Kasumi-1 (cell line): ENCODE measurements at places on chromosomes 16 and 17.

DNA sequence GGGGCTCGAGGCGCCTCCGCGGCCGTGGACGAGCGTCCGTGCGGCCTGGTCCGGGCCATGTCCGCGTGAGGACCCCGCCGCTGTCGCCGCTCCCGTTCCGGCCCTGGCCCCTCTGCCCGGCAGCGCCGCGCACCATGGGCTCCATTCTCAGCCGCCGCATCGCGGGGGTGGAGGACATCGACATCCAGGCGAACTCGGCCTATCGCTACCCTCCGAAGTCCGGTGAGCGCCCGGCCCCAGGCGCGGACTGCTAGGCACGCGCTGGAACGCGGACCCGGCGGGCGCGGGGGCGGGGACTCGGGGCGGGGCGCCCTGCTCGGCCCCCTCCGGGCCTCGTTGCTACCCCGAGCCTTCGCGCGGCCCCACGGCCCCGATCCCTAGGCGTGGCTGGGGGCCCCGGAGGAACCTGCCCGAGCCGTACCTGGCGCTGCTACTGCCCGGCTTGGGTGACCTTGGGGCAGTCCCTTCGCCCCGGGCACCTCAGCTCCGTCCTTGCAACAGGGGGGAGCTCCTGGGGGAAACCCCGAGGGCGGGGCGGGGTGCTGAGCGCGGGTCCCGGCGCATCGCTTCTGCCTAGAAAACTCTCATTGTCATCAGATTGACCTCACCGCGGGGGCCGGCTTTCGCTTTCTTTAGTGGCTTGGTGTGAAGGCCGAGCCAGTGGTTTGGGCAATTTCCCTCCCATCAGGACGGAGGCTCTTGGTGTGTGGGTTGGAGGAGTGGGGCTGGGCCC, 367 bp downstream of the MGRN1 start:
- DNase-seq: no peak

DNA sequence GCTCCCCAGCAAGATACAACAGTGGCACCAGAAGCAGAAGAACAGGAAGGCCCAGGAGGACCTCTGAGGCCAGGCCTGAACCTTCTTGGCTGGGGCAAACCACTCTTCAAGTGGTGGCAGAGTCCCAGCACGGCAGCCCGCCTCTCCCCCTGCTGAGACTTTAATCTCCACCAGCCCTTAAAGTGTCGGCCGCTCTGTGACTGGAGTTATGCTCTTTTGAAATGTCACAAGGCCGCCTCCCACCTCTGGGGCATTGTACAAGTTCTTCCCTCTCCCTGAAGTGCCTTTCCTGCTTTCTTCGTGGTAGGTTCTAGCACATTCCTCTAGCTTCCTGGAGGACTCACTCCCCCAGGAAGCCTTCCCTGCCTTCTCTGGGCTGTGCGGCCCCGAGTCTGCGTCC, 11.9 kb downstream of the CES3 start:
- DNase-seq: no peak

DNA sequence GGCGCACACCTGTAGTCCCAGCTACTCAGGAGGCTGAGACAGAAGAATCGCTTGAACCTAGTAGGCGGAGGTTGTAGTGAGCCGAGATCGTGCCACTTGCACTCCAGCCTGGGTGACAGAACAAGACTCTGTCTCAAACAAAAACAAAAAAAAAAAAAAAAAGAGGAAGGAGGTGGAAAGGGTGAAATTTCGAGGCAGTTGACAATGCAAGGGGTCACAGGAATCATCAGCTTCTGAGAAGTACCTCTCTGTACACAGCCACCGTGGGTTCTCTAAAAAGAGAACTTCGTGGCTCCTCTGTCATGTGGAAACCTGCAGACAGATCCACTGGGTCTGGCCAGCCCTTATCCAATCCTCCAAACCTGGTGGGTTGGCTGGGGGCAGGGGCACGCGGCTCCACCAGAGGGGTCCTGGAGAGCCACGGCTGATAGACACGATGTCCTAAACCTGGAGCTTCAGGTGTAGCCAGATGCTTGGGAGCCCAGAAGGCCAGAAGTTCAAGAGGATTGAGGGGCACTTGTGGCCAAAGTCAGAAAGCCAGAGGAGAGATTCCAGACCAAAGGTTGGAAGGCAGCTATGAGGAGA, 540 bp upstream of the CD300LF start:
- DNase-seq: peak; percentile 23

GRCh38 chr17:42251115-42251514, 25.1 kb downstream of the STAT5B start:
- peak; percentile 23 for DNase-seq

DNA sequence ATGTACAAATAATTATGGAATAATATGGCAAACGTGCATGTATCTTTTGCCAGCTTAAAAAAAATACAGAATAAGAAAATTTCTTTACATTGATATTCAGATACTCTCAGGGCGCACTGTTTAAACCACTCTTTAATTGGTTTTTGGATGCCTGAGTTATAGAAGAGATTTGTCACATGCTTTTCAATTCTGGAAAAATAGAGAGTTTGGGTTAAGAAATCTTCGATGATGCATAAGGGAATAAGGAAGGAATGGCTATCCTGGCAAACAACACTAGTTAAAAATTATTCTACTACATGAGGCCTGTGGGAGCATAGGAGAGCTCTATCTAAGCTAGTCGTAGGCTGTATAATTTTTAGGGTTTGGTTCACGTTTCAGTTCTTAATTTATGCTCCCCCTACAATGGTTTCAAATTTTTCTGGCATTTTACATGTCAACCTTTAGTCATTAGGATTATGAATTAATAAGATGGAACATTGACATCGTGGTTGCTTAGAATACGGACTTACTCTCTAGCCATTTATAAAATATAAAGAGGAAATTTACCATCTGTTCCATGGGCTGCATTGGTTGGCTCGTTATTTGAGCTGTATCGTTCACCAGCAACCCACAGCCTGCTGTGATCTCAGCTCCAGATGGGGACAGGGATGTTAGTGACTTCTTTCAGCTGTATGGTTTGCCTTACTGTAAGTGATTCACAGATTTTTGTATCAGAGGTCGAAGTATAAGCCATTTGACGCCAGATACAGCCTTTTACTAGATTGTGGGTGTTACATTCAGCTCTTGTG, 15.9 kb downstream of the NARF start:
- DNase-seq: no peak

- DNase-seq: peak; percentile 96
These were observed 45.0 kb upstream of the SMURF2 start for GRCh38 chr17:64707050-64707591.

- DNase-seq: no peak
These were observed 4.7 kb upstream of the AANAT start for GRCh38 chr17:76462556-76463290.

DNA sequence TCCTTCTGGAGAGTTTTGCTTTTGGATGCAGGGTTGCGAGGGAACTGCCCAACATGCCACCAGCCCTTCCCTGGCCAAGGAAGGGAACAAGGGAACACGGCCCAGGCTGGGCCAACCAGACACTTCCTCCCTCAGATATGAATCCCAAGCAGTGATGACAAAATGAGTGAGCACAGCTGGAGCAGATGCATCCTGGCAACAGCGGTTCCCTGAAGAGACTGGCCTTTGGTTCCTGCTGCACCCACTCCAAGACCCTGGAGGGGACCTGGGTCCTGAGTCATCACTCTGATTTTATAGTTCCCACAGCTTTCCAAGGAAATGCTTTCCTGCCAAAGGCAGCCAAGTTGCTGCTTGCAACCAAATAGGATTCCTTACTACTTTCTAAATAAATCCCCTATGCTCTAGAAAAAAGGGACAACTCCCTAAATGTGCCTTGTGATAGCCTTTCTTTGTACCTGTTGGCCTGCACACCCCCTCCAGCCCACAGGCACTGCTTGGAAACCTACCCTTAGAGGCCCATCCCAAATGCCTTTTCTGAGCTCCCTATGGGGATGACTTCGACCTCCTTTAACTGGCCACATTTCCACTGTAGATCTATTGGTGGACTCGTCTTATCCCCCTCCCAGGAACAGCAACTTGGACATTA, 5.3 kb downstream of the ST3GAL2 start:
- peak; percentile 82 for DNase-seq

GRCh38 chr16:84643674-84644073, 4.6 kb upstream of the KLHL36 start:
- DNase-seq: no peak

DNA sequence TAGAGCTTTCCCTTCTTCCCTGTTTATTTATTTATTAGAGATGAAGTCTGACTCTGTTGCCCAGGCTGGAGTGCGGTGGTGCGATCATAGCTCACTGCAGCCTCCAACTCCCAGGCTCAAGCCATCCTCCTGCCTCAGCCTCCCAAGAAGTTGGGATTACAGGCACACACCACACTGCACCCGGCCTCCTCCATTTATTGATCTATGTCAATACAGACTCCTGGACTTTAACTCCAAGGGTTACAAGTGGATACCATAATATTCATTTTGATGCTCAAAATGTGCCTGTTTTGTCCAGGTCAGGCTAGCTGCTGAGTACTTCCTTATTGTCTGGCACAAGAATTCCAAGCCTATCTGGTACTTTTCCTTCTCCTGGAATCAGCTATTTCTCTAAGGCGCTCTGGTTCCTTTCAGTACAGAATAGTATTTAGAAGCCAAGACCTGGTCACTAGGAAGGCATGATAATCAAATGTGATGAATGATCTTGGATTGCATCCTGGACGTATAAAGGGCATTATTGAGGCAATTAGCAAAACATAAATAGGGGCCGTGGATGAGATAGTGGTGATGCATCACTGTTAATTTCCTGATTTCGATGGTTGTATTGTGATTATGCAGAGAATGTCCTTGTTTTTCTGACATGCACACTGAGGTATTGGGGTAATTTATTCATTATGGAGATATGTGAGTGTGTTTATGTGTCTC, 21.7 kb downstream of the IL4R start:
- no peak for DNase-seq

- DNase-seq: no peak
These were observed 57.0 kb upstream of the CLEC19A start for GRCh38 chr16:19228575-19228974.

DNA sequence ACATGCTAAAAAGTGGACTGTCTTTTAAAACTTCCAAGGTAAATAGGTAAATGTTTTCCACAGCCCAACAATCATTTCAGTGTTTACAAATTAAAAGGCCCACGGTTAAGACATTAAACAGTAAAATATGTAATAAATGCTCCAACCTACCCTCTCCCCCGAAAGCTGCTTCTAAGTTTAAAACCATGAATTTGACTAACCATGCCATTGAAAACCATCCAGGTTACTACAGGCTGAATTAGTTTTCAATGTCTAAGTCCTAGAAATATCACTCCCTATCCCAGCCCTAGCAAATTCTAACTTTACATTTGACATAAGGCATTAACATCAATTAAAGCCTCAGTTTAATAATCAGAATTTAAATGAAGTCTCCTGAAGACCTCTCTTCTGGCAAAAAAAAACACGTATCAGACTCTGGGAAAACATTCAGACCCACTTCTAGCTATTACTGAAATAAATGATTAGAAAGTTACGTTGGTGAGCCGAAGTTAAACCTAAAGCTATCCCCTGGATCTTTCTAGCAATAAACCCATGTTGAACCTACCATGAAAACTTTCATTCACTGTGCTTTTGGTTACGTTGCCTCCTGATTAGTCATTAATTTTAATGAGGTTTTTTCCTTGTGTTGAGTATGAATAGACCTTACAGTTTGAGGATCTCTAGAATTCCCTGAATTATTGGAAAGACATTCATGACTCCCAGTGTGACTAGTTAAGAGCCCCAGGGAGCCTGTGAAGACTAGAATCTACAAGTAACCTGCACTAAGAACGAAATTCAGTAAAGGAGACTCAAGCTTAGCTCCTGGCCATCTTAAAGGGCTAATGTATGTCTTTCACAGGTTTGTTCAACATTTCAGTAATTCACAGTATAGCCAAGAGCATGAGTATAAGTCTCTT, 1.7 kb upstream of the POLG2 start:
- no peak for DNase-seq

- no peak for DNase-seq
These were observed 751 bp upstream of the DOC2B start for GRCh38 chr17:182050-182751.

DNA sequence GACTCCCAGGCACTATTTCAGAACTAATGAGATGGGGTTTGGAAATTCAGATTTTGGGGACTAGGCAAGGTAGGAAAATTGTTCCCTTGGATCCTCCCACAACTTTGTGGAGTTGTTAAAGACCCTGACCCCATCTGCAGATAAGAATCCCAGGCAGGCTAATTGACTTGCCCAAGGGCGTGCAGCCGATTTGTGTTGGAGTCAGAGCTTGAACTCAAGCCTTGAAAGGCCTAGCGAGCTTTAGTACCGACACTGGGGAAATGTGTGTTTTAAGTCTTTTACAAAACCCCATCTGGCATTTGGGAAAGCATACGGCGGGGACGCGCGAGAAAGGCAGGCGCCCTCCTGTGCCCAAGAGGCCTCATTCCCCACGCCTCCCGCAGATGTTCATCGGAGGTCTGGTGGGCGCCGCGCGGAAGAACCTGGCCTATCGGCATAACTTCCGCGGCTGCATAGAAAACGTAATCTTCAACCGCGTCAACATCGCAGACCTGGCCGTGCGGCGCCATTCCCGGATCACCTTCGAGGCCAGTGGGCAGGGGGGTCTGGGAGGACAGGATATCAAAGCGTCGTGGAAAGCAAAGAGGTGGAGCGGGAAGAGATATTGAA, 4.3 kb downstream of the CNTNAP1 start:
- no peak for DNase-seq

DNA sequence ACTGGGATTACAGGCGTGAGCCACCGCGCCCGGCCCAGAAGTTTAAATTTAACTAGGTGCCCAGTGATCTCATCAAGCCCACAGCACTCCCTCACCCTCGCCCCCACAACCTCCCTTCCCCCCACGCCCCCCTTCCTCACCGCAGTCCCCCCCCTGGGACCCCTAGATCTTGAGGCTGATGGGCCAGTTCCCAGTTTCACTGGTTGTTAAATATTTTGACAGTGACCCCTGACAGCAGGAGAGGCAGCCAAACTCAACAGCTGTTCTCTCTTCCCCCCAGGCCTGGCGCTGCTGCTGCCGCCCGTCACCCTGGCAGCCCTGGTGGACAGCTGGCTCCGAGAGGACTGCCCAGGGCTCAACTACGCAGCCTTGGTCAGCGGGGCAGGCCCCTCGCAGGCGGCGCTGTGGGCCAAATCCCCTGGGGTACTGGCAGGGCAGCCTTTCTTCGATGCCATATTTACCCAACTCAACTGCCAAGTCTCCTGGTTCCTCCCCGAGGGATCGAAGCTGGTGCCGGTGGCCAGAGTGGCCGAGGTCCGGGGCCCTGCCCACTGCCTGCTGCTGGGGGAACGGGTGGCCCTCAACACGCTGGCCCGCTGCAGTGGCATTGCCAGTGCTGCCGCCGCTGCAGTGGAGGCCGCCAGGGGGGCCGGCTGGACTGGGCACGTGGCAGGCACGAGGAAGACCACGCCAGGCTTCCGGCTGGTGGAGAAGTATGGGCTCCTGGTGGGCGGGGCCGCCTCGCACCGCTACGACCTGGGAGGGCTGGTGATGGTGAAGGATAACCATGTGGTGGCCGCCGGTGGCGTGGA, 15.6 kb downstream of the QPRT start:
- no peak for DNase-seq

GRCh38 chr17:60102632-60103096, 23.9 kb upstream of the HEATR6 start:
- DNase-seq: peak; percentile 57

- DNase-seq: no peak
These were observed 881.3 kb downstream of the CDH11 start for GRCh38 chr16:64240586-64240985.
